ENCODE measurements at places on chromosomes 2 and 18.

DNA sequence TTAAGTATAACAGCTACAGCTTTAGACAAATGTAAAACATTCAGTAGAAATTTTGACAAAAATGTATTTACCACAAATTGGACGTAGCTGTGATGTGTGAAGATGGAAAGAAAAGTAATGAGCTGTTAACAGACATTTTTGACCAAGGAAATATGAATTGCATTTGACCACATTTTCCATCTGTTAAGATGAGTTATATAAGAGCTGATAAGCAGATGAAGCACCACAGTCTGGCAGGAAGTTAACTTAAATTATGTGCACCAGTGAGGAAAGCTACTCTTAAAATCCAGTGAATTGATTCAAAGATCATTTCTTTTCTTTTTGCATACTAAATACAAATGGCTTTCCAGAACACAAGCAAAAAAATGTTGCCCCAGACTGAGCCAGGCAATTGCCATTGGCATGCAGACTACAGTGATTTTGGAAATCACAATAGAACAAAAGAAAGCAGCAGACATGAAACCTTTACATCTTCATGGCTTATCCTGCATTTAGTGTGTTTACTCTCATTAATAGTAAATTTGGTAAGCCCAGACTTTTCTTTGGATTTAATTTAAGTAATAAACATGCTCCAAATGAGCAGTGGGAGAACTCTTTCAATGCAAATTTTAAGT is 493.7 kb downstream of the TMX3 start:
- no peak for DNase-seq

DNA sequence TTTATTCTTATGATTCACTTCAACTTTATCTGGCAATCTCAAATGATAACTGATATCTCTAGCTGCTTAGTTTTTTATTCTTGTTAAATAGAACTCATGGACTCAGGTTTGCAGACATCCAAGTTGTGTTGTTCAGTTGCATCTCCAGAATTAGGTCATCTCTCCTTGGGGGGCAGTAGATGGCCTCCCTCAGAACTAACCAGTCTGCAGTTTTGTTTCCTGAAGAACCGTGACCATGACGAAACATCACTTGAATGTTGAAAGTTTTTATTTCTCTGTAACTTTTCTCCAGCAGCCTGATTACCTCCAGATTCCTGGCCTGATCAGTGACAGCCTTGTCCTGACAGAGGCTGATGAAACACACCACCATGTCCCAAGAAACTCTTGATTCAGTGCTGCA is 321.5 kb downstream of the GALNT13 start:
- no peak for DNase-seq

DNA sequence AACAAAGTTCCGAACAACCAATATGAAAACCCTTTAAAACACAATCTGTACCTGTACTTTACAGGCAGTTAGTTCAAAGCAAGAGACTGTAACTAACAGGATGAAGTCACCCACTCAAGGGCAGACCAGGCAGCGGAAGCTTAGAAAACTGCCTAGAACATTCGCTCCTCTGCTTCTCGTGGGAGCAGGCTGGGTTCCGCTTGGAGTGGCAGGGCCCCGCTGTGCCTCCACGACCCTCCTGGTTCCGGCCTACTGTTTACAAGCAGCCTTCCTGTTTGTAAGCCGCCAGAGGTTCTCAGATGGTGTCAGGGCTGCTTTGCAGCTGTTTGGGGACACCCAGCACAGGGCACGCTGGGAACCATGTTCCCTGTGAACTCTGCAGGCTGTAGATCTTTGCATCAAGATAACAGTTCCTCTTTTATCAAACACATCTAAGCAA is 31.3 kb downstream of the CIB4 start:
- DNase-seq, result no peak

DNA sequence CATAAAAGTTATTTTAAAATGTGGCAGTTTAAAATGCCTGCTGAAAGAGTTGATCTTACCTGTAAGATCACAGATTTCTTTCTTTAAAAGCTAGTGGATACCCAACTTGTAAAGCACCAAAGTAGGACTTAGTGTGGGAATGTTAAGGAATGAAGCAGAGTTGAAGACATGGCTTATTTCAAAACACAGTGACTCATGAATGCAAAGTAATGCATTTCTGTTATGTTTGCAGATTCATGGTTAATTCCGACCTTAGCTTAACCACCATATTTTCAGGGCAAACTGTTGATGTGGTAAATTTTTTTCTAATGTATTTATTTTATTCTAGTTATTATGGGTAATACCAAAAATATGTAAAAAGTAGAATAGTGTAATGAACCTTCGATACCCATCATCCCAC is 206.8 kb upstream of the FOSL2 start:
- no peak for DNase-seq

DNA sequence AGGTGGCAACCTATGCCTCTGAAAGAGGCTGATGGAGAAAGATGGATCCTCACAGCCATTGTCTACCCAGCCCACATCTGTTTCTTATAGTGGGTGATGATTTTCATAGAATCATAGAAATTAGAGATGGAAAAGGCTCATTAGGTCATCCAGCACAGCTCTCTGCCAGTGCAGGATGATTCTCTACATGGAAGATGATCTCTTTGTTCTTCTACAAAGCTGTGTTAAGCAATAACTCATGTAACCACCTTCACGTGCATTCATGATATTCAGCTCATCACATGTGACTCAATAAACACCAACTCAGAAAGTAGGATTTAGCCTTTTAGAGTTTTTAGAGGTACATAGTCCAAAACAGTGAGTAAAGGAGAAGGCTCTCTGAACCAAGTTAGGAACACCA is 539.4 kb upstream of the ID2 start:
- DNase-seq, result no peak

GRCh38 chr18:75621818-75622217 is 194.3 kb upstream of the SMIM21 start:
- no peak for DNase-seq

DNA sequence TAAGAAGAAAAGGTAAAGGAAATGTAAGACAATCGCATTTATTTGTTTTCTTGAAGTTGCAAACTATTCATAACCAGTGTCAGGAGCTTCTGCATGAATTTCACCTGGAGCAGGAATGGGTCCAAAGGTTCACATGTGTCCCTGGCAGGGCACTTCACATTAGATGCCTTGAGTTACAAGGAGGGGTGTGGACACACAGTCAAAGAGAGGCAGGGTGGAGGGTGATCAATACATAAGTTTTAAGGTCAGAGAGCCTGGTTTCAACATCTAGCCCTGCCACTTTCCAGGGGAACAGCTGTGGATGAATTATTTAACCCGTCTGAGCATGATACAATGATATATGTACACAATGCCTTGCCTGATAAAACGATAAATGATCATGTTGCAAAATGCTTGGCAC is 321.4 kb downstream of the CYP26B1 start:
- no peak for DNase-seq

GRCh38 chr2:25586726-25587144 is 86.6 kb downstream of the DTNB start:
- DNase-seq, result no peak

- DNase-seq, result no peak
Observed at GRCh38 chr18:78895207-78896001, 84.2 kb upstream of the SALL3 start.

DNA sequence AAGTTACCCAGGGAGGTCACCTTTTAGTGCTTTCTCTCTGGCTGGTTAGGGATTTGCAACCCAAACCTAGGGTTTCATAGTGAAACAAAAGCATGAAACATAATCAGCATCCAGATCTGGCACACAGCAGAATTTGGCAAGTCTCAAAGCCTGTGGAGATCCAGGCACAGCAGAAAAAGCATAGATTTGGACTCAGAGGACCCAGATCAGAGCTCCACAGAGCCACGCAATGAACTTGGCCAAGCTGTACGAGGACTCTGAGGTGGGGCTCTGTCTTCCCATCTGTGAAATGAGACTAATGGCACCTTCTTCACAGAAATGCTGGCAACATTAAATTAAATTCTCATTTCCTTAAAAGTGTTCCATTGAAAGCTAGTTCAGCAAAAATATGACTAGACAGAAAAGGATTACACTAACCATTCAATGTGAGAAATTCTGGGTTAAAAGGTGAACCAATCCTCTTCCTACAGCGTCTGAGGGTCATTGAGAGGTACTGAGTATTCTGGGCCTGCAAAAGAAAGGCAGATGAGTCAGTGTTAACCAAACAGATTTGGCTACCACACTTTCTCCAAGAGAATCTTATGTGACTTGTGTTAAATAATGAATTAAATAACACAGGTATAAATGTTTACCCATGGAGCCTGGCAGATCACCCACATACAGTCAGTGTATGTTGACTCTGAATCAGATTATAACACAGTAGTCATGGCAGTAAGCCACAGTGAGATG is 266.3 kb downstream of the MREG start:
- DNase-seq, result no peak

Data from RWPE1 (cell line).